NCI-H748 treated with DMSO at 0.1 percent for 48 hours (cell line): ENCODE measurements at places on chromosomes 12 and 14.
A peak's percentile ranks its signal among the peaks of the same experiment; 100 is the strongest.

DNA sequence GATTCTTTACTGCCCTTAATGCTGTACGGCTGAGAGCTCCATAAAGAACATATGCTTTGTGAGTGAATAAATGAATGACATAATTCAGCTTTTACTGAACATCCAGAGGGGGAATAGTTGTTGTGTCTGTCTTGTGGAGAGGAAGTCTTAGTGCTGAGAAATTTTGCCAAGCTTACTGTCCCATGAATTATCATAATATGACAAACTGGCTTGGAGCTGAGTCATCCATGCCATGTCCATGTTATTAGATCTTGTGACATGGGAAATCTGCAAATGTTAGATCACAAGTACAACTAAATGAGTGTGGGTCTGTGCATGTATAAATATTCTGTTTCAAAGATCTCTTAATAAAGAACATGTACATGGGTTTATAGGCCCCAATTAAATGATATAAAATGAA, 350.4 kb downstream of the BMP4 start:
- no peak for DNase-seq

DNA sequence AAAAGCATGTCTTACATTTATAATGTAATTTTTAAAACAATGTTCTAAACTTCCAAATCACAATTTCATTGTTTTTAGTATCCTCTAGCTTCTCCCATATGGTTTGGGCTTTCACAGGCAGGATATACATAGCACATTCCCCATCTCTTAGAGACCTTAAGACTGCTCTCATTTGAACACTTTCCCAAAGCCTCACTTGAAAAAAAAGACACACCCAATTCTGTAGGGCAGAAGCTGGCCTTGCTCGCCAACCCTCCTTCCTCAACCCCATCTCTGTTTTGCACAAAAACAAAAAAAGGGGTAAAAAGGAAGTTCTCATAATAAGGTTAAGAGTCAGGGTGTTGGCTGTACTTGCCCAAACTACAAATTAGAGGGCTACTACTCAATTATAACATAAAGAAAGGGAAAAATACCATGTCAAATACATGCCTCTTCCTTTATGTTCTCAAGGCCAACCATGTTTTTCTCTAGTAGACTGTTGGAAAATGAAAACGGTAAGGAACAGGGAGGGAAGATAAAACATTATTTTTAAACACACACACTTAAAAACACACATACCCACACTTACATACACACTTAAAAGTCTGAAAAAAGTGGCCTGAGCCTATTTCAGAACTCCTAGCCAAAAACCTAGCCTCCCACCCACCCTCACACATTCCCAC, 9.9 kb upstream of the KANSL2 start:
- no peak for DNase-seq

GRCh38 chr12:48489012-48489411, 6.7 kb downstream of the C12orf54 start:
- no peak for DNase-seq

DNA sequence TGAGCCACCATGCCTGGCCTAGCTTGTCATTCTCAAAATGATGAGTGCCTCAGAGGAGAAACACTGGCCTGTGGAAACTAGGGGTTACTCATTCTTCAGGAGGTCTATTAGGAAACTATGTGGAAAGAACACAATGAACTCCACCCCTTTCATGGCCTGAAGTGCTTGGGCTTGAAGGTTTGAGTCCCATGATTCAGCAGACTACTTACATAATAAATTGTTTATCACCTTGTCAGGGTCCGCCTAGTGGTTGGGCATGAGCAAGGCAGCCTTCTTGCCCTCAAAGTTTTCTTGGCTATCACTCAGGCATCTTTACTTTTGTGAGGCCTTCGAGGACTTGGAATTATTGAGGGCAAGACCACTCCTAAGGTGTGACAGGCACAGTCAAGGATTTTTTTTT, 251.2 kb downstream of the ACSS3 start:
- DNase-seq = no peak

DNA sequence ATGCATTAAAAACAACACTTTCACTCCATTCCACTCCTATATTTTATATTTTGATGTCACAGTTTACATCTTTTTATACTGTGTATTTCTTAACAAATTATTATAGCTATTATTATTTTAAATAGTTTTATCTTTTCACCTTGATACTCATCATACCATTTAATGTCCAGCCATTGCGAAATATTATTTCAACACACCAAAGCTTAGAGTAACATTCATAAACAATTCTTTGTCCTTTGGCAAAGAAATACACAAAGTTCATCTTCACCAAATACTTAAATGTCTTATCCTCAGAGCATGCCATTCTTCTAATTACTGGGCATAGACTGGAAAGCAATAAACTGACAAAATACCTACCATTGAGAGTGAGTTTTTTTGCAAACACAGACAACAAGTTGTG, 1963.4 kb upstream of the FLRT2 start:
- DNase-seq = no peak

DNA sequence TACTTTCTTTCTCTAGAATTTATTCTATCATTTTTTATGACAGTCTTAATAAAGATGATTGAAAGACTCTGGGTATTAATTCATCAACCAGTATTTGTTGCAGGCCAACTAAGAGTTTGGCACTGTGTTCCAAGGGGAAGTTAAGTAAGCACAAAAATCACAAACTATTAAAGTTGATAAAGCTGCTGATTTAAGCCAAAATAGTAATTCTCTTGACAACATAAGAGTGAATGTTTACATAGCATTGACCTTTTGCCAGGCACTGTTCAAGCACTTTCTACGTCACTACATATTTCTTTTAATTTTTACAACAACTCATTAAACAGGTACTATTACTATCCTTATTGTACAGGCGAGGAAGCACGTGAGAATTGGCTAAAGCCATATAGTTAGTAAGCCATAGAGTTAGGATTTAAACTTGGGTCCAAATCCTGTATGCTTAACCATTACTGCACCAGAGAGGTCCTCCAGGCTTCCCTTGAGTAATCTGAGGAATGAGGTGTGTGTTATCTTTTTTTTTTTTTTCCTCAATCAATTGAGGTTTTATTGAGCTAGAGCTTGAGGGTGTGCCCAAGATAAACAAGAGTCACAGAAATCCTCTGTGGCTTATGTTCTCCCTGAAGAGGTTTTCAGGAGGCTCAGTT, 1009.6 kb downstream of the DIO2 start:
- DNase-seq = no peak

- DNase-seq = no peak
Measured at GRCh38 chr14:80231702-80232101, 20.4 kb upstream of the DIO2 start.

- DNase-seq = peak; percentile 63
Measured at GRCh38 chr12:5480218-5480937, 48.5 kb downstream of the NTF3 start.

DNA sequence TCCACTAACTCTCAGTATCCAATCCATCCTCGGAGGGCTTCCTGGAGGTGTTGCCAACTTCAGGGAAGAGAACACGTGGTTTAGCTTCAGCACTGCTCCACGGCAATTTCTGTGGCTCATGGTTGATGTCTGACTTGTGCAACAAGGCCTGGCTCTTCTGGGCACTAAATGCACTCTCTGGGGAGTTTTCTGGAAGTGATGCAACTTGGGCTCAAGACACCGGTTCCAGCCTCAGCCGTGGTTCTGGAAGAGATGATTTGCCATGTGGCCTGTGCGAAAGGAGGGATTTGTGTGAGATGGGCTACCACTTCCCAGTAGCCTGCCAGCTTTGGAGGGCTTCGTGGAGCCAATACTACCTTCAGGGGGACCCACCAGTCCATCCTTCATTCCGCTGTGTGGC, 118.6 kb upstream of the RTL1 start:
- no peak for DNase-seq

DNA sequence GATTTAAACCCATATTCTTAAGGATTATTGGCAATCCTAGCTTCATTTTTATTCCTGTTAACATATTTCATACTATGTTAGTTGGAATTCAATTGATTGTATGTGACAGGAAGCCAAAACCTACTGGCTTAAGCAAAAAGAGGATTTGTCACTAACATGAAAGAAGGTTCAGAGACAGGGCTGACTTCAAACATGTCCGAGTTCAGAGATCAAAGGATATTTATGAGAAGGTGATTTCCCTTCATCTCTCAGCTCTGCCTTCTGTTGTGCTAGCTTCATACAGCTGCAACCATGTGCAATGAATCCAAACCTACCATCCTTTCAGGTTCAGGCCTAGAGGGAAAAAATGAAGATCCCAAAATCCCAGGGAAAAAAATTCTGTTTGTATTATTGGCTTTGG, 349.7 kb downstream of the ATP23 start:
- DNase-seq = no peak

GRCh38 chr12:2811801-2812200, 667 bp upstream of the ITFG2 start:
- DNase-seq = no peak

DNA sequence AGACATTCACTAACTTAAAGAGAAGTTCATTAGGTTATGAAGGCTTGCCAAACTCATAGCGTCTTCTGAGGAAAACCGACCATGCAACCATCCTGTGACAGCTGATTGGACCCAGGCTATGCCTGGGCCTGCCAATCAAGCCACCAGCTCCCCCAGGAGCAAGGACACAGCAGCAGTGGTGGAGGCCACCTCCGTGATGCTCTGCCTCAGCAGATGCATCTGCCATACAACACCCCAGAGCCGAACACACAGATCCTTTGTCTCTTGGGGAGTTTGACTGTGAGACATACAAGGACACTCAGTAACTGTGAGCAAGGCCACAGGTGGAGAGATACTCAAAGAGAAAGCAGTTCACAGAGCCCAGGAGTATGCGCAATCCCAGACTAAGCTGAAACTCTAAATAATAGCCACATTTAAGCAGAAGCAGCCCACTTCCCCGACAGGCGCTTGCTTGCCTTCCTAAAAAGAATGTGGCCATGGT, 10.0 kb upstream of the CNIH1 start:
- DNase-seq = no peak

DNA sequence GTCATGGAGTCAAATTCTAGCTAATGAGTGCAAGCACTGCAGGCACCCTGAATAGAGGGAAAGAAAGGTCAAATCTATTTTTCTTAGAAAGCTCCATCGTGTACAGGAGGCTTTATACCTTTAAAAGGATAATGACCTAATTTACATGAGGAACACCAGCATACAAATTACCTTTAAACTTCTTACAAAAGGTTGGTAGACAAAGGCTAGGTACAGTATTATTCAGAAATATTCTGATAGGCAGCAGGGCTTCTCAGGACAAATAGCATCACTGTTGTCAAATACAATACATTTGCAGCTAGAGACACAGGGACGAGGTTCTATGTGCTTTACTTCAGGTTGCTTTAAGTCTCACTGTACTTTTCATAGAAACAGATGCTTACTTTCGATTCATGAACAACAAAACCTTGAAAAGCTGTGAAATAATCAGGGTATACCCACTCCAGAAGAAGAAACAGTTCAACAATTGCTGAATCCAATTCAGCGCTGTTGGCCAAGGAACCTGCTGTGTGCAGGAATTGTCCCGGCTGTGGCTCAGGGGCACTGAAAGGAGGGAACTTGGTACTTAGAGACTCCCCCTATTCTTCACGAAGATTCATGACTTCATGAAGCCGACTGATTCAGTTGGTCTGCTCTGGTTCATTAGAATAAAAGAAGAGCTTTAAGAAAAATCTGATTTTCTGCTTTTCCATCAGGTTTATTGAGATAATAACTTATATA, 252.9 kb downstream of the PRKD1 start:
- no peak for DNase-seq

DNA sequence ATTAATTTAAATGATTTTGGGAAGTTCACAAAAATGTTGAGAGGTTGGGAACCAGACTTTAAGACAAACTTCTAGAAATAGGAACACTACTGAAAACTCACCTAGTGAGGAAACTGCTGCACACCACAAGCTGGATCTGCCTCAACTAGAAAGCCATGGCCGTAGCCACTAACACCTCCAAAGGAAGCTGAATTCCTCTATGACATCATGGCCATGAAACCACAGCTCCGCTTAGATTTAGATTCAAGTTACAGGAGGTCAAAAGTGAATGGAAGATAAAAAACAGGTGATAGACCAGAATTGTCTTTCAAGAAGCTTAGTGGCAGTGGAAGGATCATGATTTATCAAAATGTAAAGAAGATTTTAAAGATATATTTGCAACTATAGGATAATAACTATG, 208.8 kb upstream of the ALG10 start:
- DNase-seq = no peak

- no peak for DNase-seq
Measured at GRCh38 chr12:63155375-63155774, 4.4 kb upstream of the AVPR1A start.

- no peak for DNase-seq
Measured at GRCh38 chr14:21081521-21082142, 11.5 kb downstream of the ARHGEF40 start.

DNA sequence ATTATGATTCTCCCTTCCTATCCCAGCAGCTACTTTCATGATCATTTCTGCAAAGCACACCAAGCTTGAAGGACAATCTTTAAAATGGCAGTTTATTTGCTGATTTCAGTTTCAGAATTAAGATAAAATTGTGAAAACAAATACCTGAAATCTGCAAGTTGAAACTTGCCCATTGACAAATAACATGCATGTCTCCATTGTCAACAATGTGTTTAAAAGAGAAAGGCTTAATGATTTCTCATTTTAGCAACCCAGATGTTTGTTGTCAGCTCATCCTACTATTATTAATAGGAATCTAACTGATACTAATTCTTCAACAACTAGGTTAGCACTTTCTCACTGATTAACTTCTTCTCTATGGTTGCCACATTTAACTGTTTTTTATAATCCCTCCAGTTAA, 474.6 kb downstream of the PRKD1 start:
- DNase-seq = no peak

DNA sequence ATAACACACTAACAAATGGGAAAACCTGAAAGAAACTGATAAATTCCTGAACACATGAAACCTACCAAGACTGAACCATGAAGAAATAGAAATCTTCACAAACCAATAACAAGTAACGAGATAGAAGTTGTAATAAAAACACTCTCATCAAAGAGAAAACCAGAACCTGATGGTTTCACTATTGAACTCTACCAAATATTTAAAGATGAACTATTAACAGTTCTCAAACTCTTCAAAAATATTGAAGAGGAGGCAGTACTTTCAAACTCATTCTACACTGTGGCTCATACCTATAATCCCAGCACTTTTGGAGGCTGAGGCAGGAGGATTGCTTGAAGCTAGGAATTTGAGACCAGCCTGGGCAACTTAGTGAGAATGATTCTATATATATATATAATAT, 48.4 kb upstream of the TMTC2 start:
- no peak for DNase-seq

DNA sequence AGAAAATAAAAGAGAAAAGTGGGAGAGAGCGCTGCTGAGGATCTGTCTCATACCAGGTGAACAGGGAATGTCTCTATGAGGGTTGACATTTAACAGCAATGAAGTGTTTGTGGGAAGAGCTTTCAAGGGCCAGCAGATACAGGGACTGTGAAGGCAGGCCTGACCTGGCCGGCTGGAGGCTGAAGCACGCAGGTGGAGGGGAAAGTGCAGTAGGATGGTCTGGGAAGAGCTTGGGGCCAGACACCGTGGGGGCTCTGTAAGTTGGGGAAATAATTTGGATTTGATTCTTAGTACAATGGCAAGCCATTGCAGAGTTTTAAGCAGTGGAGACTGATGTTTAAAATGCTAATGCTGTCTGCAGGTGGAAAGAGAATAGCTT, 23.8 kb upstream of the DHRS2 start:
- no peak for DNase-seq

- no peak for DNase-seq
Measured at GRCh38 chr12:42892702-42893551, 303.4 kb upstream of the PRICKLE1 start.

GRCh38 chr12:131437706-131438492, 273.0 kb upstream of the SFSWAP start:
- DNase-seq = no peak
